ENCODE measurements at places on chromosomes 1 and 21.

GRCh38 chr1:12172042-12172851 is 5.5 kb downstream of the TNFRSF1B start:
- DNase-seq: no peak

- no peak for DNase-seq
Observed at GRCh38 chr1:115479055-115479482, 141.0 kb upstream of the NGF start.

GRCh38 chr21:14699433-14700407 is 153.6 kb upstream of the SAMSN1 start:
- no peak for DNase-seq

DNA sequence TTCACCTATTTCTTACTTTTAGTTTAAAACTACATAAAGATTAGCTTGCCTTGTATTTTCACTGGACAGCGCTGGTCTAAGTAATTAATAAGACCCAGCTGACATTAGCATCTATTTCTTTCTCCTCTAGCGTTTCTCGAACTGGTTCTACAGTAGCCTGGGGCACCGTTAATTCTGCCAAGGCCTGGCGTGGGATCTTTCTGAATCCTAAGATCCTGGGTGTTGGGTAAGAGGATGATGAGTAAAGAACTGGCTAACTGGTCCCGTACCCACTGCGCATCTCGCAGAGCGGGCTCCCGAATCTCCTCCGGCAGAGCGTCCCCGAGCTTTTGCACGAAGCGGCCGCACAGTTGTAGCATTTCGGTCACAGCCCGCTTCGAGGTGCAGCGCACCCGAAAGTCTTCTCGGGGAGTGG is 309 bp downstream of the NSL1 start:
- DNase-seq: peak; percentile 69

GRCh38 chr1:39288735-39289465 is 84.4 kb downstream of the MACF1 start:
- DNase-seq: no peak

- peak; percentile 69 for DNase-seq
Observed at GRCh38 chr1:46315669-46316403, 12.3 kb downstream of the UQCRH start.

DNA sequence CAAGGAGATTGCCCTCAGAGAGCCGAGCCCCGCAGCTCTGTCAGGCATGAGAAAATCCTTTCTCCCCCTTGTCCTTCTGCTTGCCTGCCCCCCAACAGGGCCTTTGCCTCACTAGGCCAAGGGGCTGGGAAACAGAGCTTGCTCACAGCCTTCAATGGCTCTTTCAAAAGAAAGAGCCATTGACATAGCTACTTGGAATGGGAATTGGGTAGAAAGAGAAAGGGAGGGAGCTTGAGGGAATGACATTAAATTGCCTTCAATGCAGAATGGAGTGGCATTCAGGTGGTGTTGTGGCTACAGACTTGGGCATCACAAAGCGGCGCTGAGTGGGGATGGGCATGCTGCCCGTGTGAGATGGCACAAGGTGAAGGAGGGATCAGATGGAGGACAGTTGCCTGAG is 13.2 kb downstream of the SYT11 start:
- DNase-seq: no peak

DNA sequence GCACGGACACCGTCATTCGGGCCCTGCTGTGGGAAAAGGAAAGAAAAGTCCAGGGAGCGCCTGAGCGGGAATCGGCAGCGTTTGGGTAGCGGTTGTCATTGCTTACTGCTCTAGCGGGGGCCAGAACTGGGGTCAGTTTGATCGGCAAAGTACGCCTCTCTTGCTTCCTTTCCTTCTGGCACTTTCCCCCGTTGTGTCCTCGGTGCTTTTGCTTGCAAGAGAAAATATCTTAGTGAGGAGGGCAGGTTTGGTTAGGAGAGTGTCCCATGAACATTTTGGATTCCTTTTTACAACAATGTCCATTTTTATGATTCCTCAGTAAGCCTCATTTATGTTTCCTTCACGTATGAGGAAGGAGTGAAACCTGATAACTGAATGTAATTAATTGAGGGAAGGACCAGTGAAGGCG is 670 bp downstream of the ST3GAL3 start:
- peak; percentile 22 for DNase-seq

GRCh38 chr1:169110689-169111447 is 4.4 kb downstream of the ATP1B1 start:
- peak; percentile 59 for DNase-seq

DNA sequence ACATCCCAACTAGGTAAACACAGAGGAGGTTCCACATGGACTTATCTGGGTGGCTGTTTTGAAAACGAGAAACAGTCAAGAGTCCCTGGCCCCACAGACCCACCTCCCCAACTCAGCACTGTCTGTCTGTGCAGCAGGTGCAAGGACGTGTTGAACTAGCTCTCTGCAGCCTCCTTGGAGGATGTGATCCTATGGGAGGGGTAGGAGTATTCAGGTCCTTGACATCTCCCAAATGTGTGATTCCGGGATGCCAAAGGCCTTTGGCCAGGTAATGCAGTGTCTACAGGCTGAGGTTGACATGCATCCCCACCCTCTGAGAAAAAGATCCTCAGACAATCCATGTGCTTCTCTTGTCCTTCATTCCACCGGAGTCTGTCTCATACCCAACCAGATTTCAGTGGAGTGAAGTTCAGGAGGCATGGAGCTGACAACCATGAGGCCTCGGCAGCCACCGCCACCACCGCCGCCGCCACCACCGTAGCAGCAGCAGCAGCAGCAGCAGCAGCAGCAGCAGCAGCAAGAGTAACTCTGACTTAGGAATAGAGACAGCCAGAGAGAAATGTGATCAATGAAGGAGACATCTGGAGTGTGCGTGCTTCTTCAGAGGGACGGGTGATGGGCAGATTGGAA is 151.6 kb upstream of the CAMK1G start:
- DNase-seq: no peak

DNA sequence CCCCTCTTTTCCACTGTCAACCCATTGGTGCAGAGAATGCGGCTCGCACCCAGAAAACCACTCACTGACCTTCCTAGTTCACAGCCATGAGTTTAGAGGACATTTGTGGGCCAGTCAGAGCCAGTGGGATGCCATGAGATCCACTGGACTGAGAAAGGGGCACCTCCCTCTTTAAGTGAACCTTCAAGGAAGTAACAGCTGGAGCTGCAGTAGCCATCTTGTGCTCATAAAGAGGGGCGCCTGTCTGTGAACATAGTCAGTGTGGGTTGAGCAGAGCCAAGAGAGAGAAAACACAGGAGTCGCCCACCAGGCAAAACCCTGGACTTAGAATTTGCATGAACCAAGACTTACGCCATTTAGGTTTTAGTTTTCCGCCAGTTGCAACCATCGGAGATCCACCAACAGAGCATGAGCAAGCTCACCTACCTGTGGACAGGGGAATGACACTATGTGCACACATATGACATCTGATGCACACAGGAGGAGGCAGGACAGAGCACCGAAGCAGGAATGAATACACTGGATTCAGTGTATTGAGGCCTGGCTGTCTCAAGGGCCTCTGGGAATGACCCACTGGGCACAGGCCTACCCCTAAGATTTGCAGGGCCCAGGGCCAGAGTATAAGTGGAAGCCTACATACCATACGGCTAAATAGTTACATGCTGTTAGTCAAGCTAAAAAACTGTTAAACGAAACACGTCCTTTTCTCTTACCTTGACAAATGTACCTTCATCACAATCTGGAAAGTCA is 151.6 kb downstream of the GRIK3 start:
- DNase-seq: no peak

DNA sequence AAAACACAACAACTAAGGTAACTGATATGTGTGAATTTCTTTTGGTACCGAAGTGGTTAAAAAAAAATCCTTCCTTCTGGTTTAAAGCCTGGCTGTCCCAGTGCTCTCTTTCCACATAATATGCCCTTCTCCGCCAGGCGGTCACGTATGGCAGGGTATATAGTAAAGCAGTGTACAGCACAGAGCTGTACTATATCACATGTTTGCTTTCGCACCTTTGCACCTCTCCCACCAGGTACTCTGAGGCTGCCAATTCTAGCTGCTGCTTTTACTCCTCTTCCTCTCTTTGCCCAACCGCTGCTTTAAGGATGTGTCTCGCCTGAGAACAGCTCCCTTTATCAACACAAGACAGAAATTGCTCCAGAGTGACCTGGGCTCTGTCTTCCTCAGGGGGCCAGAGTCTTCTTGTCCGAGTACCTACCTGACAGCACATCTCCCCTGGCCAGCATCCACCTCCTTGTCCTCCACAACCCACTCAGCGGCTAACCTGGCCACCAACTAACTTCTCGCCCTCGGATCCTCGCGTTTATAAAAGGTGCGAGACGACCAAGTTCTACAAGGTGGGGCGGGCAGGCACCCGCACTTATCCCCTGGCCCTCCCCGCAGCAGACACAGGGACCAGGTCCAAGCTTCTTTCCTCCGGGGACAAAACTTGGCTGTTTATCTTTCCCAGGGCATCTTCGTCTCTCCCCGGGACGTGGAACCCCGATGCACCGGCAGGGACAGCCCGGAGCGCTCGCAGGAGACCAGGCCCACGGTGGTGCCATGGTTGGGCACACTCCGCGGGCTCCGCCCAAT is 1.6 kb downstream of the COLGALT2 start:
- no peak for DNase-seq

GRCh38 chr1:163471779-163472650 is 150.3 kb downstream of the NUF2 start:
- DNase-seq: no peak

GRCh38 chr1:160121388-160121787 is 5.8 kb downstream of the ATP1A2 start:
- DNase-seq: no peak

- peak; percentile 29 for DNase-seq
Observed at GRCh38 chr1:31181515-31182343, 58.0 kb downstream of the NKAIN1 start.

- peak; percentile 90 for DNase-seq
Observed at GRCh38 chr1:151199873-151200581, 1.7 kb downstream of the PIP5K1A start.

- no peak for DNase-seq
Observed at GRCh38 chr21:37166733-37167132, 93.7 kb downstream of the TTC3 start.

GRCh38 chr1:226512076-226512728 is 36.4 kb upstream of the STUM start:
- DNase-seq: no peak

DNA sequence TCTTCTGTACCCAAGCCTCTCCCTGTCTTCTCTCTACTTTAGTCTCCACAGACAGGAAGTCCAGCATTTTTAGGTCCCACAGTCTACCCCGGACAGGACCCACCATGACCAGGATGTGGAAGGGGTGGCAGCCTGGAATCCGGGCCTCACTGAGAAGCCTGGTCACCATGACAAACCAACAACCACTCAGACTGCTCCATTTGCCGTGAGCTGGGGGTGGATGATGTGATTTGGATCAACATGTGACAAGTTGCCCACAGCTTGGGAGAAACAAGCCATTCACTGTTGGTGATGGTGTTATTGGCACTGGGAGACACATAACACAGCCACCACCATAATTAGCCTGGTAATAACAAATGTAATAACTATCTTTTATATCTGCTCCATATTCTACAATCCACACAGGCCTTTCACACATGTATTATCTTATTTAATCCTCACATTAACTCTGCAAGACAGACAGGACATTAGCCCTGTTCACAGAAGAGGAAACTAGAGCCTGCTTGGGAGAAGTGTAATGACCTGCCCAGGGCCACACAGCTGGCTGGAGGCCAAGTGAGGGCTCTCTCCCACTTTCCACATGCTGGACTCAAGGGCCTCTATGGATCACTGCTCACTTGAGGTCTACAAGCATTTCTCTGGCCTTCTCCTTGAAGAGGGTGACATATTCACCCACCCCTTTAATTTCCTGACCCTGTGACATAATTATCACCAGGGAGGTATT is 22.9 kb downstream of the MEF2D start:
- no peak for DNase-seq

- peak; percentile 27 for DNase-seq
Observed at GRCh38 chr1:197144570-197145325, 1.7 kb downstream of the ASPM start.

- DNase-seq: no peak
Observed at GRCh38 chr21:45947296-45947695, 34.3 kb upstream of the COL6A1 start.

- DNase-seq: no peak
Observed at GRCh38 chr1:44251989-44252671, 38.9 kb downstream of the DMAP1 start.

DNA sequence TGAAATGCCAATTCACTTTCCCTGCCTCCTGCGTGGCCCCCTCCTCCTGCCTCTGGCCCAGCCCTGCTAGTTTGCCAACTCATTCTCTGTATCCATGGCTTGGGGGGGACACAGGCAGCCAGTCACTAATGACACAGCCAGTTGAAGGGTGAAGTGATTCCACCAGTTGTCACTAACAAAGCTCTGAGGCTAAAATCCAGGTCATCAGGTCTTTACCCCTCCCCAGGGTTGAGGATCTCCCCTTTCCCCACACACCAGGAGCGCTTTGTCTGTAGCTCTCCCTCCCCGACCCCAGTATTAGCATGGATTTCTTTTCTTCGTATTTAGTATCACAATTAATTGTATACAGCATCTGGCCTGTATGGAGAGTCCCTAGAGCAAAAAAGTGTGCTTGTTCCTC is 394.1 kb downstream of the RRAGC start:
- no peak for DNase-seq

- DNase-seq: no peak
Observed at GRCh38 chr1:58436615-58437297, 109.8 kb downstream of the OMA1 start.

GRCh38 chr1:37655274-37655673 is 20.6 kb upstream of the RSPO1 start:
- no peak for DNase-seq

Measured in fibroblast of skin of scalp (primary cell).